ENCODE measurements at places on chromosomes 4 and X.

- no peak for DNase-seq
Observed at GRCh38 chr4:111943796-111944203, 201.5 kb upstream of the FAM241A start.

DNA sequence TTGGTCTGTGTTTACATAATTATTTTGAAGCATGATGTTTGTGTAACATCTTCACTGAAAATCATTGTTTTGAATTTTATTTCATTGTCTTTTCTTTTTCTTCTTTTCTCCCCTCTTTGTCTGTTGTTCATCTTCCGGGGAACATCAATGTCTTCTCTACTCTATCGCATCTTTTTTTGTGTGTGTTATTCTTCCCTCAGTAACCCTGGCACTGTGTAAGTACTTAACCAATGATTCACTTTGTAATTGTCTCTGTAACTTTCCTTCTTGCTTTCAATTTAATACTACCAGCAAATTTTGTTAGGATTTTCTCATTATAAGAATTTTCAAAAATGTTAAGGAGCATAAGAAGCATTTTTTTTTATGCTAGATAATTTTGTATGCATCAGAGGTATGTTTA lies 130.8 kb downstream of the PDLIM5 start:
- DNase-seq: no peak

DNA sequence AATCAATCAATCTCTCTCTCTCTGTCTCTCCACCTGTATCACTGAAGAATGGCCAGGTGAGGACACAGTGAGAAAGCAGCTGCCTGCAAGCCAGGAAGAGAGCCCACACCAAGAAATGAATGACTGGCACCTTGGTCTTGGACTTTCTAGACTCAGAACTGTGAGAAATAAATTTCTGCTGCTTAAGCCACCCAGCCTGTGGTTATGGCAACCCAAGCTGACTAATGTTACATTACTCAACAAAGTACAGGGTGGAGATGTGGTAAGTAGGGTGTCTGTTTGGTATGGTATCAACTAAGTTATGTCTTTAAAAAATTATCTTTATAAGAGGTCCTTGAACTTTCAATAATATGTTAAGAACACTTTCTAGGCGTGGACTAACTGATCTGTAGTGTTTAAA lies 159.3 kb downstream of the EPHA5 start:
- DNase-seq: no peak

- no peak for DNase-seq
Observed at GRCh38 chr4:135319685-135320084, 1118.1 kb upstream of the PABPC4L start.

GRCh38 chrX:135893294-135893817 lies at the start of the genes CT45A10 and SAGE1:
Gene CT45A10, minus strand, starts transcription at chrX:135893444. Its CDS starts 8,100 bp downstream, at chrX:135885344.
Gene SAGE1, plus strand, starts transcription at chrX:135893716. Its CDS starts 2,527 bp downstream, at chrX:135896243.
- no peak for DNase-seq

GRCh38 chrX:142977128-142977914 lies 48.4 kb upstream of the SPANXN4 start:
- no peak for DNase-seq

DNA sequence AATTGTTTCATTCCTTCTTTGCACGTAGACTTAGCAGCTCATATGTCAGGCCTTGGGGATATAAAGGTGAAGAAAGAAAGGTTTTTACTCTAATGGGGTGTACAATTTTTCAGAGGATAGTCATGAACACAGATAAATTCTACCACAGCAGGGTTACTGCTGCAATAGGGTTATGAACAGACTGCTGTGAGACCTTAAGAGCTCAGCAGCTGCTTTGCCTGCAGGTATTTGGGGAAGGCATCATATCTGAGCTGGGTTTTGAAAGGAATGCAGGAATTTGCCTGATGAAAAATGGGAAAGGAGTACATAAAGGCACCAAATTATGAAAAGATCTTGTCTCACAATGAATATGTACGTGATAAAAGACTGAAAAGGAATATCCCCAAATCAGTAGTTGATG lies 128.9 kb downstream of the CEP135 start:
- no peak for DNase-seq

- no peak for DNase-seq
Observed at GRCh38 chr4:174241162-174241561, 42.3 kb downstream of the FBXO8 start.

GRCh38 chr4:153916273-153916755 lies 127.4 kb upstream of the SFRP2 start:
- no peak for DNase-seq

DNA sequence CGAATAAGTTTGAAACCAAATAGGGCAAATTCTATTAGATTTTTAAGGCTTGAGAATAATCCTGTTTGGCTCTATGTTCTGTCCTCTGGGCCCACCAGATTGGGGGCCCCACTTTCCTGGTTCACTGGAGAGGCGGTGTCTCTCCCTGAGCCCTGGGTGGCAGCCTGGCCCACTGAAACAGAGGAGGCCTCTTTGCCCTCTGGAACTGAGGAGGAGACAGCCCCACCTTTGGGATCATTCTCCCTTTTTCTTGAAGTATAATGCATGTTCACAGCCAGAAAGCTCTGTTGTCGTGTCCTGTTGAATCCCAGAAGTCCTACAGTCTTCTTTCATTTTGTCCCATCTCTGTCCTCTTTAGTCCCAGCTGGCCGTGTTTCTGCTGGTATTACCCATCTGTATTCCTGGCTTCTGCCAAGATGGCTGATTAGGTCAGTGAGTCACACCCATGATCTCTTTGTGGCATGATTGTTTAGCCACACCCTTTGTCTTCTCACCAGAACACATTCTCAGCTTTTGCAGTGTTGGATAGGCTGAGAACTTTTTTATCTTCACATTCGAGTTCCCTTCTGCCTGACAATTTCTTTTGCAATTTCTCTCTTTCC lies 8.1 kb upstream of the TBC1D25 start:
- DNase-seq: no peak

GRCh38 chr4:166680796-166681195 lies 553.5 kb downstream of the SPOCK3 start:
- no peak for DNase-seq

DNA sequence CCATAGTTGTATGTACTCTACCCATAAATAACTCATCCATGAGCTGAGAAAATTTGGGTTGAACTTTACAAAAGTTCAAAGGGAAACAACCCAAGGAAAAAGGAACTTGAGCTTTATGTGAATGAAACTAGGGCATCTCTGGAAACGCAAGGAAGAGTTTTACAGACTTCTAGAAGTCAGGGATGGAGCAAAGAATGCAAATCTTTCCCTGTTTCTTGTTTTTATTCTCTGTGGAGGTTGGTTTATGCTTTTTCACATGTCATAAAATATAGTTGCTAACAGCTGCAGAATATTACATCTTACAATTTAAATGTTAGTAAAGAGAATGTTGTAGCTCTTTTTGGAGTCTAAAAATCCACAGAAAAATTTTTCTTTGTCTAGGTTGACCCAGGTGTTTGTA lies 754.1 kb downstream of the PCDH7 start:
- no peak for DNase-seq

DNA sequence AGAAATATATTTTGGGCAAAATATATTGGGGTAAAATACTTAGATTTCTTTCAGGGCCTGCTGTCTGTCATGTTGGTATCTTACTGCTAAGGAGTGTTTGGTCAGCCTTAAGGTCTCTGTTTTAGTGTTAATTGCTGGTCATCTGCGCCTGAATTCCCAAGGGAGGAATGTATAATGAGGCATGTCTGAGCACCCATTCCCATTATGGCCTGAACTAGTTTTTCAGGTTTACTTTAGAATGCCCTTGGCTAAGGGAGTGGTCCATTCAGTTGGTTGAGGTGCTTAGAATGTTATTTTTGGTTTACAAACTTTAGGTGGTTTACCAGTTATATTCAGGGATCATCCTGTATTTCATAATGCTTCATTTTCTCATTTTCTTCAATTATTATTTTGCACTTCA lies 125.9 kb downstream of the CFAP299 start:
- no peak for DNase-seq

DNA sequence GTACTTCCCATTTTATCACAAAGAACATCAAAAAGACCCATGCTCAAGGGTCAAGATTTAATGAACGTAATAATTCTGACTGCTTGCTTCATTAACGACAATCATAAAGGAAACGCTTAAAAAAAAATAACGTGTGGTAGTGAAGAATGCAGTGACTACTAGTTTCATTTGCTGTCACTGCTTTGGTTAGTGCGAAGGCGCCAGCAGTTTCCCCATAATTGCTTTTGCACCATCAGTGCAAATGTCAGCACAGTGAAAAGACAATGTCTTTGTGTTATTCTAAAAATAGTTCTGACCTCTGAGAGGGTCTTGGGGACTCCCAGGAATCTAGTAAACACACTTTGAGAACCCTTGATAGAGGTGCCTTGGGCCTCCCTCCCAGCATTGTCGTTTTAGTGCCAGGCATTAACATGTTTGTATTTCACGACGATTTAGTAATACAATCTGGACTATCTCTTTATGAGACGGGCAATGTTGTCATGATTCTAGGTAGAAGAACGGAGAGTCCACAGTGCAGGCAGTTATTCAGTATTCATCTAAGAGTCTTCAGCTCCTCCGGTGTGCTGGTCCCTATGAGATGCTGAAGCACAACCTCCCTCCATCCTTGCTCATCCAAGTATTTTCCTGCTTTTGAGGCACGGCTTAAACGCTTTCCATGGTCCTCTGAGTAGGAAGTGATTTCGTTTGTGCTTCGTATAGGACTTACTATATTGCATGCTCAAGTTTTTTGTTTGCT lies 71.0 kb downstream of the AFF1 start:
- DNase-seq: no peak

- no peak for DNase-seq
Observed at GRCh38 chrX:84737471-84737871, 235.2 kb upstream of the HDX start.

DNA sequence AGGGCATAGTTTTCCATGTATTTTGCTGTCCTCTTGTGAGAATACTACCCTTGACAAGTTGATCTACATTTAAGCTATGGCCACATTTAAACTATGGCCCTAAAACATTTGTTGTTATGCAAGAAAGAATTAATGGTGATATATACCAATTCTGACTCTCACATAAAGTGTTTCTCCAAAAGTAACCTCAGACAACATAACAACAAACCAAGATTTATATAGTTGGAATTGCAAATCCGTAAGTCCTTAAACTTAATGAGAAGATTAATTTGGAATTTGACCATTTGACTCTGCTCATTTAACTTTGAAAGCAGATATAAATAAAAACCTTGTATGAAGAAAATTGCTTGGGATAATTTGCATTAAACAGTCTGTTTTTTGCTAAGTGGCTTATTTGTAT lies 38.9 kb downstream of the RUFY3 start:
- no peak for DNase-seq

- no peak for DNase-seq
Observed at GRCh38 chr4:88533088-88533790, 9.7 kb upstream of the PYURF start.

- no peak for DNase-seq
Observed at GRCh38 chr4:187171706-187172339, 448.2 kb upstream of the FAT1 start.

DNA sequence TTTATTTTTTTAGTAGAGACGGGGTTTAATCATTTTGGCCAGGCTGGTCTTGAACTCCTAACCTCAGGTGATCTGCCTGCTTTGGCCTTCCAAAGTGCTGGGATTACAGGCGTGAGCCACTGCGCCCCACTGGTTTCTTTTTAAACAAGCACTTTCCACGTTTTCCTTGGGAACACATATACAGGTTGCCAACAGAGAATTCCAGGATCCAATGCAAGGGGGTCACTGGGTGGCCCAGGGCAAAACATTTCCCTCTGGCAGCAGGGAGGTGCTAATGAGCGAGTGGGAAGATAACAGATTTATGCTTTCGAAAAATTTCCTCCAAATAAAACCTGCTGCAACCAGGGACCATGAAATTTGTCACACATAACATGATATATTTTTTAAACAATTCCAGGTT lies 41.1 kb downstream of the ADRA2C start:
- no peak for DNase-seq

DNA sequence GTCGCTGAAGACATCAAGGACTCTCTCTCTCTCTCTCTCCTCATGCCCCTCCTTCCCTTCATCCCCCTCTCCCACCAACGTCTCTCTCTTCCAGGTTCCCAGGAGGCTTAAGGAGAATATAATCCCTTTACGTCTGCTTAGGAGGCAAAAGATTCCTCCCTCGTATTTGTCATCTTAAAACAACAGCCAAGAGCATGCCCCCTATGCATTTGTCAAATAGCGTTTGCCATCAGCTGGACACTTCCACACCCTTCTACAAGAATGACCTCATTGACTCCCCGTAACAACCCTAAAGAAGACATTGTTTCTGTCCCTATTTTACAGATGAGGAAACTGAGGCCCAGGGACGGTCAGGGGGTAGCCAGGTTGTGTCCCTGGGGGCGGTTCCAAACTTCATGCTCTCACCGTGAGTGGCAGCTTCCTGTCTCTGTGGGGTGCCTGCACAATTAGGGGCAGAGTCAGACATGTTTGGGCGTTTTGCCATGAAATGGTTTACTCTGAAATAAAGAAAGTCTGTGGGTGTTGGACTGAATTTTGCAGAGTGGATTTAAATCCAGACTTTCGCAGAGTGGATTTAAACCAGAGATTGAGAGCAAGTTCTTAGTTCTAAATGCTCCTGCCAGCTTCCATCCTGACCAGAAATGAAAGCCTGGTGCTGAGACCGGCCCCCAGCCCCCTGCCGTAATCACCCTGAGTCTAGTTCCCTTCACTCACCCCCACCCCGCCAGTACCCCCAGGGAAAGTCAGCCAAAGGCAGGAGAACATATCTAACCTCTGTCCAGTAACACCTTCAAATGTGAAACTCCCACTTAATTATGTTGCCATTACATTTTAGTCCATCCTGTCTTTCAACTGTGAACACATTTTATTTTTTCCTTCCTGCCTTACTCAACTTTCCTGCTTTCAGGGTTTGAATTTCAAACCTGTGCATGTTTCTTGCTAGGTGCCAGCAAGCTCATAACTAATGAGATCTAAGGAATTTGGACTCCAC lies 44.3 kb upstream of the TBL1X start:
- no peak for DNase-seq

DNA sequence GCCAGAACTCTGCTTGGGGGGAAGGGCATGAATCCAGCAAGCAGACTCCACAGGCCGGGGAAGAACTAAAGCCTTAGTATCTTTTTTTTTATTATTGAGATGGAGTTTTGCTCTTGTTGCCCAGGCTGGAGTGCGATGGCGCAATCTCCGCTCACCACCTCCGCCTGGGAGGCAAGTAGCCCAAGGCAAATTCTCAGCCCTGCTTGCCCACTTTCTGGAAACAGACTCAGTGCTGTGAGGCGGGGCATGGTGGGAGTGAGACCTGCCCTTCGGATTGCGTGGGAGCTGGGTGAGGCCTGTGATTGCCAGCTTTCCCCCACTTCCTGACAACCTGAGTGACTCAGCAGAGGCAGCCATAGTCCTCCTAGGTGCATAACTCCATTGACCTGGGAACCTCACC lies 348.8 kb downstream of the GASK1B start:
- no peak for DNase-seq

DNA sequence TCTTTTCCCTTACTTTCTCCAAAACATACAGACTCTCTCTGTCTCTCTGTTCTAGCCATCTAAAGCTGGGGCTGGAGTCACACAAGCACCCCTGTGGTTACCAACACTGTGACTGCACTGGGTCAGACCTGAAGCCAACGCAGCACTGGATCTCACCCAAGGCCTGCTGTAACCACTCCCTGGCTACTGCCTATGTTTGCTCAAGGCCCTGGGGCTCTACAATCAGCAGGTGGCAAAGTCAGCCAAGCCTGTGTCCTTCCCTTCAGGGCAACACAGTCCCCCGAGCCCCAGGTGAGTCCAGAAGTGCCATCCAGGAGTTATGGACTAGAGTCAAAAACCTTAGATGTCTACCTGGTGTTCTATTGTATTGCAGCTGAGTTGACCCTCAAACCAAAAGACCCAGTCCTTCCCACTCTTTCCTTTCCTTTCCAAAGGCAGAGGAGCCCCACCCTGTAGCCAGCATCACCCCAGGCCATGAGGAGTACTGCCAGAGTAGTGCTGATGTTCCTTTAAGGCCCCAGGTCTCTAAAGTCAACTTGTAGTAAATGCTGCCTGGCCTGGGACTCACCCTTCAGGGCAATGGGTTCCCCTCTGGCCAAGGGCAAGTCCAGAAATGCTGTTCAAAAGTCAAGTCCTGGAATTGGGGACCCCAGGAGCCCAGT lies 58.8 kb upstream of the RAP2C start:
- DNase-seq: no peak

Measured in activated CD8-positive, alpha-beta memory T cell treated with anti-CD3 and anti-CD28 coated beads for 1 hour (primary cell).